ENCODE measurements at places on chromosomes 4 and X.

DNA sequence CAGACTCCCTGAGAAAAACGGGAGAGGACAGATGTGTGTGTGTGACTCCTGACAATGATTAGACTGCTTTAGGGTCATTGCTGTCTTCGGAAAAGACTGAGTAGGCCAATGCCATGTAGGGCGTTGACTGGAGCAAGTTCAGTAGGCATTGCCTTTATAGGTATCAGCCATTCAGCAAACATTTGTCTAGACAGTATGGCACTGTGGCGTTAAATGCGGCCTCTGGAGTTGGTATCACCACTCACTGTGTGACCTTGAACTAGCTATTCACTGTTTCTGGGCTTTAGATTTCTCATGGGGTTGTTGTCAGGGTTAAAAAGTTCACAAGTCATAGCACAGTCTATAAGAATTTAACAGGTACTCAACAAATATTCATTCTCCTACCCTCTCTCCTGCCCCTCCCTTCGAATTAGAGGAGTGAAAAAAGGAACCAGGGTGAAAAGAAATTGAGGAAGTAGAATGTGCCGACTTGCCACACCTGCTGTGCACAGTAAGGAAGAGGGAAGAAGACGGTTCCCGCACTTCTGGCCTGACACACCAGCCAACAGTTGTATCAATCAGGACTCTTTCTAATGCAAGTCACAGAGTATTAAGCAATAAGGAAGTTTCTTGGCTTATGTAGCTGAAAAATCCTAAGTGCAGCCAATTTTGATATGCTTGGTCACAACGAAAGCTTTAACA, 83.2 kb upstream of the PLAC8 start:
- no peak for DNase-seq

DNA sequence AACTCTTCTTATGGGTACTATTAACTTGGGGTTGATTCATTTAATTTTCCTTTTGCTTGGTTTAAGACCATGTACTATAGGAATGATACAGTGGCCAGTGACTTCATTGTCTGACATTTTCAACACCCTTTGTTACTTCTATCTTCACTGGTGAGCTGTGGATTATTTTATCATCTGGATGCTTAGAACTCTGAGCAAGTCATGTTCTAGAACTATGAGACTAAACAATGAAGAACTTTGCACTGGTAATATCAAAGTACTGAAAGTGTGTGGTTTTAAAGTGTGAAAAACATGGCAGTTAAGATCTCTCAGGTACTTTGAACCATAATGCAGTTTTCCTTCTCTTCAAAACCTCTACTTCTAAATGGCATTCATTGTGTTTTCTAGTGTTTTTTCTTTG, 47.8 kb downstream of the MAP7D3 start:
- no peak for DNase-seq

GRCh38 chr4:83285055-83285407, 433 bp upstream of the COQ2 start:
- DNase-seq, result peak; percentile 44

GRCh38 chrX:40013266-40014195, 84.2 kb downstream of the BCOR start:
- peak; percentile 47 for DNase-seq

- DNase-seq, result no peak
Observed at GRCh38 chr4:1211371-1211770, 37.6 kb downstream of the CTBP1 start.

- peak; percentile 63 for DNase-seq
Observed at GRCh38 chr4:186724864-186725468, 1.3 kb upstream of the FAT1 start.
